ENCODE measurements at places on chromosomes 13 and 19.

DNA sequence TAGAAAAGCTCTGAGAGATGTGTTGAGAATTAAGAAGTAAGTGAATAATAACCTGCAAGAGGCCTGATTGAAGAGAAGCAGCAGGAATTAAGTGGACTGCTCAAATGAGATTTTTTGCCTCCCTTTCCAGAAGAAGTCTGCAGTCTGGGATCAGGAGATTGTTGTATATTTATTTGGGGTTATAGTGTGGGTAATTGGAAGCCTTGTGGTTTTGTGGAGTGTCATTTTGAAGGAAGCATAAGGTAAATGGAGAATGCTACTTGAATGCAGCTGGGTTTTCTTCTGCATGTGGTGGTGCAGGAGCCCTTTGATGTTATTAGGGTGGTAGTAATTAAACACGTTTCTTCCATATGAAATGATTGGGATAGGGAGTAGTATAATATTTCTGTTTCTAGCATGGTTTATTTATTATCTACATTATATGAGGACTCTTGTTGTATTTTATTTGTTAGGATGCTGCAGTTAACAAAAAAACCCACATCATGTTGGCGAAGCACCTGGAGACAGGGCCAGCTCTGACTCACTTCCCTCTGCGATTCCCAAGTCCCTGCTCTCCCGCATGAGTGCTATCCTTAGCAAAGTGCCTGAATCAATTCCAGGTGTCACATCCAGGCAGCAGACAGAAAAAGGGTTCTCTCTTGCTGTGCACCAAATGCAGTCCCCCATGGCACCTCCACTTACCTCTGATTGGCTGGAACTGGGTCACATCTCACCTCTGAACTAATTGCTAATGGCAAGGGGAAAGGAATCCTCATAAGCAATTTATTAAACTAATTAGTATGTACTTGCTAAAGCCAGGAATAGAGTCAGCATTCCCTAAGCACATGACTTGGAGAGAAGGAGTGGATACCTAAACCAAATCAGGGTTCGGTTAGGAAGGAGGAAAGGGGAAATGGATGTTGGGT, 54.8 kb downstream of the DGKH start:
- DNase-seq, result no peak

- DNase-seq, result no peak
Observed at GRCh38 chr19:30742406-30742938, 370.3 kb downstream of the ZNF536 start.

DNA sequence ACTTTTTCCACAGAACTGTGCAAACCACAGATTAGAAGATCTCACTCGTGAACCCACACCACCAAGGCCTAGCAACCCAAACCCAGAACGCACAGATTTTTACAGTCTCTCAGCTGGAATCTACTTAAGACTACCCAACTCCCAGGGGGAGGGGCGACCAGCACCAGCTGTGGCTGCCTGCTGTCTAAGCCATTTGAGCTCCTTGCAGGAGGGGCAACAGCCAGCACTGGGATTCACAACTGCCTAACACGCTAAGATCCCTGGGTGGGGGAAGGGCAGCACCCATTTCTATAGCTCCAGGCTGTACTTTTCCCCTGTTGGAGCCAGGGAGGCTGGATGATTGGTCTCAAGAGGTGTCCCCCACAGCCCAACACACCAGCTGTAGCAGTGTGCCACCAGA, 368.8 kb downstream of the SUCLA2 start:
- no peak for DNase-seq

GRCh38 chr19:18785179-18786124, 5.7 kb downstream of the COMP start:
- DNase-seq, result peak; percentile 28

DNA sequence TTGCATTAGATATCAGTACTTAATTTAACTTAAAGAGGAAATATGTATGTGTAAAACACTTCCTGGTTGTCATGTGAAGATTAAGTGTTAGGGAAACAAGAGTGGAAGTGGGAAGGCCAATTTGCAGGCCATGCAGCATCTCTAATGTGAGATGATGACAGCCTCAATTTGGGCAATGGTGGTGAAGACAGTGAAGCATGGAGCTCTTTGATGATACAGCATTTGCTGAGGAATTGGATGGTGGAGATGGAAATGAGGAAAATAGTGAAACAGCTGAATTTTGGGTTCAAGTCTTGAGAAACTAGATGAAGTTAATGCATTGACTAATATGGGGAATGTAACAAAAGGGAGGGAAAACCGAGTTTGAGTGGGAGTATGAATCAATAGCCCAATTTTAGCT, 231.7 kb upstream of the MIR17HG start:
- no peak for DNase-seq

DNA sequence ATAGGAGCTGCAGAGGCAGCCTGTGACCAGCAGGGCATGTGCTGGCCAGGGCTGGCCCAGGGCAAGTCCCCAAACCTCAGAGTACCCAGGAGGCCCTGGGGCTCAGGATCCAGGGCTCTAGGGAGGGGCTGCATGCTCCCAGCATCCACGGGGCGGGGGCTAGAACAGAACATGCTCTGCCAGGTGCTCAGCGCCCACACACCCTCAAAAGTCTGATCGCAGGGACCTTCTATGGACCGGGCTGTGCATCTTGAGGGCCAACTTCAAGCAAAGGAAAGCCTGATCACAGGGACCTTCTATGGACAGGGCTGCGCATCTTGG, 33.5 kb downstream of the ELL start:
- no peak for DNase-seq

DNA sequence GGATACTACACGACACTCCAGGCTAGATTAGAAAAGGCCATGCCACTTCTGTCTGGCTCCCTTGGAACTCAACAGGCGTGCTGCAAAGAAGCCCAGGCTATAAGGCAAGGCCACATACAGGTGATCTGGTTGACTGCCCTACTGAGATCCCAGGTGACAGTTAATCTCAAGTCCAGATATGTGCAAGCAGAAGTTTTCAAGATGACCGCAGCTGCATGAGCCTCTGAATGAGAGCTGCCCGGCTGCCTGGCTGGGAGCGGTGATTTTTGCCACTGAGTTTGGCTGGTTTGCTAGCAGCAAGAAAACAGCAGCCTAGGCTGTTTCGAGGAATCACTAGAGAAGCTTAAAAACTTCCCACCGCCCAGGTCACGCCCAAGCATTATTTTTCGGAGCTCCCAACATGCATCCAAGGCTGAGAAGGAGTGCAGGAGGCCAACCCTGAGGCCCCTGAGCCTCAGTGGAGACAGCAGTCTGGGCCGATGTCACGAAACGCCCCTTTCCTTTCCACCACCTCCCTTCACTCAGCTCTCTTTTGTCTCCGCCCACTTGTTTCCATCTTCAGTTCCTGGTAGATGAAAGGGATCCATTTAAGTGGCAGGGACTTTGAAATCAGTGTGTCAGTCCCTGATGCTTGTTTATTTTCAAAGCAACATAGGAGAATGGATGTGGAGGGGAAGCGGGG, 14.0 kb upstream of the URI1 start:
- DNase-seq, result no peak

DNA sequence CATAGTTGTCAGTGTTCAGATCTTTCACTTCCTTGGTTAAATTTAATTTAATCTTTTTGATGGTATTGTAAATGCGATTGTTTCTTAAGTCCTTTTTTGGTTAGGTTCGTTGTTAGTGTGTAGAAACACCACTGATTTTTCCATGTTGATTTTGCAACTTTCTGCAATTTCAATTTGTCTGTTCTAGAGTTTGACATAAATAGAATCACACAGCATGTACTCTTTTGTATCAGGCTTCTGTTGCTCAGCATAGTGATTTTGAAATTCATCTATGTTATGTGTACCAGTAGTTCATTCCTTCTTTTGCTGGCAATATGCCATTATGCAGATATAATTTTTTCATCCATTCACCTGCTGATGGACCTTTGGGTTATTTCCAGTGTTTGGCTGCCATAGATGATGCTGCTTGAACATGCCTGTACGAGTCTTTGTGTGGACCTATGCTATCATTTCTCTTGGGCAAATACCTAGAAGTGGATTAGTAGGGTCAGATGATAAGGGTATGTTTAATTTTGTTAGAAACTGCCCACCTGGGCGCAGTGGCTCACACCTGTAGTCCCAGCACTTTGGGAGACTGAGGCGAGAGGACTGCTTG, 33.1 kb downstream of the BICRA start:
- DNase-seq, result no peak

- no peak for DNase-seq
Observed at GRCh38 chr19:7701654-7702457, at the start of gene FCER2. FCER2 (minus strand) TSS chr19:7702131; CDS start chr19:7699760, 2,371 bp downstream.
